ENCODE measurements at places on chromosomes 3 and 15.

- DNase-seq: no peak
Measured at GRCh38 chr3:114896978-114897377, 250.1 kb downstream of the ZBTB20 start.

DNA sequence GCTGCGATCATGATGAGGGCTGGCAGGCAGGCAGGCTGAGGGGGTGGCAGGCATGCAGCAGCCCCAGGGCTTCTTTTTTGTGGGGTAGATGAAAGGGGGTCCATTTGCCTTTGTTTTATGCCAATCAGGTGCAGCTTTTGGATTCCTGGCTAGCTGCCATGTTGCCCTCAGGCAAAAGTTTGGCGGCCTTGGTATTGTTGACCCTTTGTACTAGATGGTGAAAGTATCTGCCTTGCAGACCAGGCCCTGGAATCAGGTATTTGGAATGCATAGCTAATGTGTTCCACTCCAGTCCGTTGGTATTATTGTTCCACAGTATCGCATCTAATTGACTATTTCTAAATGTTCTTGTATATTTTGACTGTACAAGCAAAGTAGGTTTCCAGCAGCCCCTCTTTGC is 35.0 kb downstream of the EEFSEC start:
- no peak for DNase-seq

- DNase-seq: no peak
Measured at GRCh38 chr3:41104147-41104546, 95.2 kb upstream of the CTNNB1 start.

GRCh38 chr3:159432682-159433340 is 555.8 kb upstream of the IL12A start:
- DNase-seq: no peak

DNA sequence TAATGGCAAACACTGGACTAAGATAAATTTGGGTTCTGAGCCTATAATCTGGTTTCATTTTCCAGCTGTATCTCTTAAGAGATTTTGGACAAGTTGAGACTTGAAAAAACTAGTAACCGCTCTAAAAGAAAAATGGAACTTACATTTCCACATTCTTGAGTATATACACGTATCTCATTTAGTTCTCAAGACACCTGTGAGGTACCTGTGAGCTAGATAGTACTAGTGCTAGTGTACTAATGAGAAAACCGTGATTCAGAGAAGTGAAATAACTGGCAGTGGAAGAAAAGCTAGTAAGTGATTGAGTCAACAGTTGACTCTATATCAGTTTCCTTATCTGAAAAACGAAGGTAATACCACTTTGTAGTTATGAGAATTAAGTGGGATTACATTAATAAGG is 62.2 kb upstream of the PAQR5 start:
- no peak for DNase-seq

GRCh38 chr3:136959599-136959998 is 1.8 kb downstream of the IL20RB start:
- no peak for DNase-seq

- DNase-seq: no peak
Measured at GRCh38 chr15:79436037-79436780, 4.1 kb downstream of the MINAR1 start.

- DNase-seq: no peak
Measured at GRCh38 chr3:152593242-152593641, 241.7 kb upstream of the P2RY1 start.

GRCh38 chr3:70824078-70824477 is 511.6 kb upstream of the MDFIC2 start:
- no peak for DNase-seq

DNA sequence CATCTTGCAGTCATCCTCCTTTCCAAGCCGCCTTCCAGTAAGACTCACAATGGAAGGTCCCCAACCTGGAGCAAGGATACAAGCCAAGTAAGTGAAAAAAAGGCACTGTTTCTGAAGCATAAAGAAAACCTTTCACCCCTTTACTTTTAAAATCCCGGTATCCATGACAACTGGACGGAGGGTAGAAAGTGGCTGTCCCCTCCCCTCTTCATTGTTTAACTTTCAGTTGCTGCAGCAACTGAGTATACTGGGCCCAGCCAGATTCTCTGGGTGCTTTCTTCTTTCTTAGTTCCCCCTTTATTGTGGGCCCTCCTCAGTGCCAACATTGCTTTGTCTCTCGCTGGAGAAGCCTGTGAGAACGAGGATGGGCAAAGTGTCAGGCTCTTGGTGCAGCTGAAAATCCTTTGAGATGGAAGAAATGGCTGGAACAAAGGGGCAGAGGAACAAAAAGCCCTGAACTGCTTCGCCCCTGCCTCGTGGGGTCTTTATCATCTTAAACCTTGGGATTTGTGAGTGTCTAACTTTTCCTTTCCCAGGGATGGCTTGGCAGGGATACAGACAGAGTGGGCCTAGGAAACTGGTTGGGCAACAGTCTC is 224.0 kb upstream of the RGMA start:
- DNase-seq: no peak

GRCh38 chr3:100339786-100340185 is 5.2 kb downstream of the NIT2 start:
- no peak for DNase-seq

- no peak for DNase-seq
Measured at GRCh38 chr3:40137591-40138295, 171.8 kb upstream of the EIF1B start.

DNA sequence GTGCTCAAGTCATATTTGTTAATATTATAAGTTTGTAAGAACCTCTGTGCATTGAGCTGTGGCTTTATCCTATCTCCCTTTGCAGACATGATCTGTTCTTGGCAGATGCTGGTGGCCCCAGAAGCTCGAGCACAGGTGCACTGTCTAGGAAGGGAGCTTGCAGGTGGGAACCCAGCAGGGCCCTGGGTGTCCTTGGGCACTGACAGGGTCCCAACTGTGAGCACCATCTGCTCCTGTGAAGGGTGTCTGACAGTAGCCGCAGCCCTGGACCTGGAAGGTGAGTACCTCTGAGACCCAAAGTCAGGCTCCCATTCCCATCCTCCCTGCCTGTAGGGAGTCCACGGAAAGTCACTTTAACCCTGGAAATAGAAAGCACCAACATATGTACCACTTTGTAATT is 2.4 kb upstream of the REC114 start:
- DNase-seq: no peak

- DNase-seq: no peak
Measured at GRCh38 chr15:78565951-78566774, 843 bp downstream of the CHRNA5 start.

GRCh38 chr3:128267541-128267940 is 114.3 kb downstream of the EEFSEC start:
- no peak for DNase-seq

GRCh38 chr15:91258415-91258759 is 158.3 kb downstream of the SV2B start:
- DNase-seq: no peak

- DNase-seq: peak; percentile 68
Measured at GRCh38 chr15:66883284-66883911, 181.4 kb downstream of the SMAD6 start.

GRCh38 chr3:132654190-132654589 is 5.4 kb downstream of the ACAD11 start:
- DNase-seq: no peak

GRCh38 chr3:177978946-177979345 is 557.3 kb upstream of the KCNMB2 start:
- no peak for DNase-seq

DNA sequence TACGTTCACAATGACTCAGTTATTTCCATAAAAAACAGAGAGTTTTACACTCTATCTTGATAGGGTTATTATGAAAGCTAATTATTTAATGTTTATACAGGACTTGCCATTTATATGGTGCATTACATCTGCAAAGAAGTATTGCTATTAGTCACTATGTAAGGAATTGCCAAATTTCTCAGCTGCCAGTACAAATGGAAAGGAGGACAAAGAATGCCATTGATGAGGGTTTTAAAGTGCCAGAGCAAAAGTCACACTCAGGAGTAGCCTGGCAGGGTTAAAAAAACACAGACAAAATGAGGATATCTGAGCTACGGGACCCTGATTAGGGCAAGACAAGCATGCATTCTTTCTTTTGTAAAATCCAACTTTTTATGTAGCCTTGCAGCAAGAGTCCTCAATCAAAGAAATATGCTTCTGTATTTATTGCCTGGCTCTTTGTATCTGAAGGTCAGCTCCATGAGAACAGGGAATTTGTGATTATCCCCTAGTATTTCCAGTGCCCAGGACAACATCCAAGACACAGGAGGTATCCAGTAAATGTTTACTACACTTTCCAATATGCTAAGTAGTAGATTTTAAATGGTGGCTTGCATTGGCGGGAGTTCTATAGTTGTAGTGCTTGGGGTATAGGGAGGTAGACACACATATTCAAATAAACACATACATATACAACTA is 1013.6 kb downstream of the ROBO1 start:
- no peak for DNase-seq

- DNase-seq: no peak
Measured at GRCh38 chr3:196604548-196604947, 34.9 kb upstream of the NRROS start.

GRCh38 chr3:178189854-178190253 is 346.4 kb upstream of the KCNMB2 start:
- no peak for DNase-seq

- no peak for DNase-seq
Measured at GRCh38 chr3:54875596-54876268, 52.1 kb downstream of the LRTM1 start.

GRCh38 chr3:10460951-10461545 is 44.3 kb downstream of the ATP2B2 start:
- DNase-seq: no peak

DNA sequence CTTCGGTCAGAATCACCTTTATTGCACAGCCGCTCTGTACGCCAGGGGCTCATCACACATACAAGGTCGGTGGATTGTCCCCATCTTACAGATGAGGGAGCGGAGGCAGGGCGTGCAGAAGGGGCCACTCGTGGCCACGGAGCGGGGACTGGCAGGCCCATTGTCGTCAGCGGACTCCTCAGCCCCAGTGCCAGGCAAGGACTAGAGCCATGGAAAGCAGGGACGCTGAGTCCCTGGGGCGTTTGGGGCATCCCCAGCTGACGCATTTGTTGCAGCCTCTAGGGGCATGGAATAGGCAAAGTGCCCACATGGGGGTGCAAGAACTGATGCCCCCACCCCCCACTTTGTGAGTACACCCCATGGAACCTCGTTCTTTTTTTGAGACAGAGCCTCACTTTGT is 29.8 kb upstream of the FURIN start:
- no peak for DNase-seq

GRCh38 chr15:48766196-48766595 is 44.7 kb downstream of the CEP152 start:
- DNase-seq: no peak

- no peak for DNase-seq
Measured at GRCh38 chr3:6578526-6578925, 282.4 kb upstream of the GRM7 start.

GRCh38 chr3:141191097-141191749 is 40.4 kb upstream of the PXYLP1 start:
- DNase-seq: no peak

DNA sequence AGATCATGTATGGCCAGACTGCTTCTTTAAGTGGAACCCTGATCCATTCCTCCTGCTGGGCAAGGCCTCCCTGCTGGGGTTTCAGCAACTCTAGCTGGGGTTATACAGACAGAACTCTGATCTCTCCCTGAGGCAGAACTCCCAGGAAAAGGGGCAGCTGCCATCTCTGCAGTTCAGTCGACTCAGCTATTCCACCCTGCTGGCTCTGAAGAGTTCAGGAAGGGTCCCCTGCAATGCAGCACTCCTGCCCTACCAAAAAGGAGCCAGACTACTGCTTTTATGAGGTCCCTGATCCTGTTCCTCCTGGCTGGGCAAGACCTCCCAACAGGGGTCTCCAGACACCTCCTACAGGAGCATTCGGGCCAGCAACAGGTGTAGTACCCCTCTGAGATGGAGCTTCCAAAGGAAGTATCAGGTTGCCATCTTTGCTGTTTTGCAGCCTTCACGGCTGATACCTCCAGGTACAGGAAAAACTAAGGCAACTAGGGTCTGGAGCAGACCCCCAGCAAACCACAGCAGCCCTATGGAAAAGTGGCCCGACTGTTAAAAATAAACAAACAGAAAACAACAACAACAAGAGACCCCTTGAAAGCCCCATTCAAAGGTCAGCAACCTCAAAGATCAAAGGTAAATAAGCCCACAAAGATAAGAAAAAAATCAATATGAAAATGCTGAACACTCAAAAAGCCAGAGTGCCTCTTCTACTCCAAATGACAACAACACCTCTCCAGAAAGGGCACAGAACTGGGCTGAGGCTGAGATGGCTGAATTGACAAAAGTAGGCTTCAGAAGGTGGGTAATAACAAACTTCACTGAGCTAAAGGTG is 14.2 kb upstream of the CP start:
- no peak for DNase-seq

DNA sequence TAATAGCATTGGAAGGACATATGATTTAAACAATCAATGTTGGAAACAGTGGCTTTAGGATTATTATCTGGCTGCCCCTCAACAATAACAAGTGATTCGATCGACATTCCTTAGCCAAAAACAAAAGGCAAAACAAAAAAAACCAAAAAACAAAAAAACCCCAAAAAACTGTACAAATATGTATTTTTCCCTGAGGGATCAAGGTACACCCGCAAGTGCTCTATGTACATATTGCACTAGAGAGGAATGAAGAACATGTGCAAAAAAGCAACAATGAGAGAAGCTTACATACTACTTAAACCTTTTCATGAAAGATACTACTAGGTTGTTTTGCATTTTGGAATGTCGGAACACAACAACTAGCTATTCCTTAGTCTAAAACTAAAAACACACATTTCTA is 14.2 kb upstream of the ICE2 start:
- no peak for DNase-seq

DNA sequence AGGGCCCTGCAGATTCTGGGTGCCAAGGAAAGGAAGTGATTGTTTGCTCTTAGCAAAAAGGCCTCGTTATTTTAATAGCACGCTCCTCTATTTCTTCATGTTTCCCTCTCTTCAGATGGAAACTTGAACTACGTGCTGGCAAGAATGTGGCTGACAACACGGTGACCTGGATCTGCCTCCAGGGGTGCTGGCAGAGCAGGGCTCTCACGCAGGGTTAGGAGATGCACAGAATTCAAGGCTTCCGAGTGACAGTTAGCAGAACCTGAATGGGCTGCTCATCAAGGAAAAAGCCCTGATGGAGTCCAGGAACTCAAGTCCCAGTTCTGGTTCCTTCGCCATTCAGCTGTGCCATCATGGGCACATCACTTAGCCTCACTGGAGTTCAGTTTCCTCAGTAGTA is 22.7 kb downstream of the CYP19A1 start:
- DNase-seq: no peak

- DNase-seq: no peak
Measured at GRCh38 chr3:28151207-28151550, 90.2 kb upstream of the CMC1 start.

- DNase-seq: no peak
Measured at GRCh38 chr3:13601692-13602080, 52.8 kb downstream of the FBLN2 start.

DNA sequence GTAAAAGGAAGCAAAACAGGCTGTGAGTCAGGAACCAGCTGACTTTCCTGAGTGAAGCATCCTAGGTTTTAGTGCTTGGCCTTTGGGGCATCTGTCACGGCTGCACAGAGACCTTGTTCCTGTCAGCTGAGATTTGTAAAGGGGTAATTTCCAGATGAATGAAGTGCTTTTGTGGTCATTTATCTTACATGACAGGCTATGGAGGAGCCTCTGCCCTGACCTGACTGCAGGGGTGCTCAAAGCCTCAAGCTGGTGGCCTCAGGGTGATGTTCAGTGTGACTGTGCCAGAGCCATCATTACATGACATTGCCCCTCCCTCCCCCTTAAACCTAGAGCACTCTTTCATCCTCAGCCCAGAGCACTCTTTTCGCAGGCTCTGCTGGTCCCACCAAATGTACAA is 132.5 kb downstream of the ARNT2 start:
- DNase-seq: no peak

GRCh38 chr3:149340310-149340933 is 7.0 kb upstream of the TM4SF18 start:
- DNase-seq: no peak

All from posterior cingulate gyrus (tissue), 11 donors.